Activated CD4-positive, alpha-beta T cell treated with anti-CD3 and anti-CD28 coated beads, Interleukin-2, Interleukin-4, amounts not matched to agents 100 ng/mL and 50 ng/mL, durations not matched to agents 16 hours and 8 hours (primary cell): ENCODE measurements at places on chromosomes 2 and 18.

DNA sequence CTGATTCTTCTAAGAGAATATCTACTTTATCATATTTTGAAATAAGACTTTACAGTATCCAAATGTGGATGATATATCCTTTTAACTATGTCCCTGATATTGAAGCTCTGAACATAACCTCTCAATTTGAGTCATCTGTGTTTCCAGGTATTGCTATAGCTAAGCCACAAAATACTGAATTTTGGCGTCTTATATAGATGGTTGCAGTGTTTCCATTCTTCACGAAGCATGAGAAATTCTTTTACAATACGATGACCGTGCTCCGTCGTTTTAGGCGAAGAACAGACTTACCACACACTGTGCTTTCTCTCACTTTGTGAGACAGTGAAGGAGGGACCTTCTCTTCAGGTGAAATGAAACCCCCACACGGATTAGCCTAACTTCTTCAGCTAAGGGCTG lies 45.3 kb downstream of the LRRFIP1 start:
- peak; percentile 52 for DNase-seq

GRCh38 chr18:63834471-63835113 lies 52.9 kb upstream of the SERPINB2 start:
- no peak for DNase-seq

GRCh38 chr18:8176554-8176953 lies 432.7 kb upstream of the RAB12 start:
- no peak for DNase-seq

GRCh38 chr2:14535156-14535555 lies 97.4 kb upstream of the LRATD1 start:
- DNase-seq, result no peak

DNA sequence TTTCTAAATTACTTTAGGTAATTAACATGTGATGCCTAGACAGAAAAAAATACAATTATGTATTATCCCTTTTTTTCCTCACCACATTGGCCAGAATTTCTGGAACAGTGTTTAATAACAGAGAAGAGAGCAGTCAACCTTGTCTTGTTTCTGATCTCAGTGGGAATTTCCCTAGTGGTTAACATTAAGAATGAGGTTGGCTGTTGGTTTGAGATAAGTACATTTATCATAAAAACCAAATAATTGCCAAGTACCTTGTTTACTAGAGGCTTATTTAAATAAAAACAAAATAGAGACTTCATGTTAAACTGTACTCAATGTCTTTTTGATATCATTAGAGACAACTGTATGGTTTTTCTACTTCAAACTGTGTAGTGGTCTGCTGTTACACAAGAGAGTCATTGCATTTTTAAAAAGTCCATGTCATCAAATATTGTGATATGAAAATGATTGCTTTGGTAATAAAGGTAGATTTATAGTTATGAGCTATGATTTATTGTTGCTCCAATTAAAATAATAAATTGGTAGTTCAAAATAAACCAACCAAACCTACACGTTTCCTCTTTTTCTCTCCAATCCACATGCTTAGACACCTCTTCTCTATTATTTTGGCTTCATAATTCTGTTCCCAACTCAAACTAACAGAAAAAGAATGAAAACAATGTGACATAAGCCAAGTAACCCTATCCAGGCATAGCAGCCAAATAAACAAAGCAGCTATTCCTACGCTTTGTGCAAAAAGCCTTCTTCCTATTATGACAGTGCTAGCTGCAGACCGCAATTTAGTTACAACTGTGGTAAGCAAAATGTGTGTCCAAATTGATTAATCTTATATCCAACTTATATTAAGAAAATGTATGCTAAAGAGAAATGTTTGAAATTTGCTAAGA lies 20.9 kb upstream of the TANK start:
- DNase-seq, result peak; percentile 65

DNA sequence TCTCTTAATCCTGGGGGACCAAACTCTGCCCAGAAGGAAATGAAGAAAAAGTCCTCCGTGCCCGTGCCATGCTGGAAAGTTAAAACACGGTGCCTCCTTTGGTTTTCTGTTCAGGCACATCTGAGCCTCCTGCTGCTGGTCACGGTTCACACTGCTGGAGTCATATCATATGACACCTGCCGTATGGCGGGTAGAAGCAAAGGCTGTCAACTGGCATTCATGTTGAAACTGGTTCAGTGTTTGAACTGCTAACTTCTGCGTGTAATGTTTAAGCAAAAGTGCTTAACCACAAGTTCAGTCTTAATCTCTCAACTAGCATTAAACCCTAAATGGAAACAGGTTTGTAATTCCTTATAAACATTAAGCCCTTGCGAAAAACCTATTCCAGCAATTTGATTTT lies 3.1 kb downstream of the STK39 start:
- peak; percentile 85 for DNase-seq

DNA sequence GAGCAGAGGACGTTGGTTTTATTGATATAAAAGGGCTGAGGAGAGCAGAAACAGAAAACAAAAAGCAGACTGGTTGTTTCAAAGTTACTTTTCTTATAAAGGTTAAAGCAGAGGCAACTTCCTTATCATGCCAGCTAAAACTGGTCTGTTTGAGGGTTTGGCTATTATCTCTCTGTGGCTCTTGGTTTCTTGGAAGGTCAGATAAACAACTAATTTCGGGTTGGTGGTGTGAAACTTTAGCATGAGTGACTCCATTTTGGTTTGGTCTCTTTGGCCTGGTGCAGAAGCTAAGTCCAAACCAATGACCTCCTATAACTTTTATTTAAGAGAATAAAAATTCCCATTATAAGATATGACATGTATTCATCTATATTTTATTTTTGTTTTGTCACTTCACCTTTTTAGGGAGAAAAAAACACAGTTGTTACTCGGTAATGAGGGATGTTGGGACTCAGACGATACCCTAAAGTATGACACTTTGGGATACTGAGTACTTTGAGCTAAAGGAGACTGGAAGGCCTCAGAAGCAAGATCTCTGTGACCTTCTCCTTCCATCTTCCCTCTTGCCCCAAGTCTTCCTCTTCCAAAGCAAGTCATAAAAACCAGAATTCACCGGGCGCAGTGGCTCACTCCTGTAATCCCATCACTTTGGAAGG lies 23.3 kb downstream of the TNFAIP6 start:
- no peak for DNase-seq

DNA sequence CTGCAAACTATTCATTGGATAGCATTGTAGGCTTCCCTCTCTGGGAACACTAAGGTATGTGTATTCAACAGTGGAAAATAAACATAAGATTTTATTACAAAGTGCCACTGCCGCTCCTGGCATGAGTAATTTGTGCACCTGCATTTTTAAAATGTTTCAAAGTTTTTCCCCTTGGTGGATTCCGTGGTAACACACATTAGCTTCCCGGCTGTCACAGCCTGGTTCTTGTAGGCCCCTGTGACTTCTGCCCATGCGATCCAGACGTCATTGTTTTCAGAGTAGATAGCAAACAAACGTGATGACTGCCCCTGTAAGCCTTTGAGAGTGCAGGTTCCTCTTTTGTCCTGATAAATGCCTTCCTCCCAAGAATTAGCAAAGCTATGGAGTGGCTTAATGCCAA lies 421.0 kb downstream of the ZNF521 start:
- no peak for DNase-seq

DNA sequence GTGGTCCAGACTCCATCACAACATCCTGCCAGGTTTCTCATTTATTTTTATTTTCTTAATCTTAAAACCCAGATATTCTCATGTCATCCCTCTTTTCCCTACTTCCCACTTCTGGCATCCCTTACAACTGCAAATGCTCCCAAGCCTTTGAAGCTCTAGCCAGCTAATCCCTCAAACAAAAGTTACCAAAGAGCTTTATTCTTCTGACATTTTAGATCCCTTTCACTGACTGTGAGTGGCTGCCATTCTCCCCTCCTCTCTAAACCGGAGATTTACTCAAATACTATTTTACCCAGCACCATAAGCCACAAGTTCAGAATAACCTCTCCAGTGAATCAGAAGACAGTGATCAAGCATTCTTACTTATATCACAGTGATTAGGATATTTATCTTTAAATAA lies 569.0 kb upstream of the SYT4 start:
- no peak for DNase-seq

DNA sequence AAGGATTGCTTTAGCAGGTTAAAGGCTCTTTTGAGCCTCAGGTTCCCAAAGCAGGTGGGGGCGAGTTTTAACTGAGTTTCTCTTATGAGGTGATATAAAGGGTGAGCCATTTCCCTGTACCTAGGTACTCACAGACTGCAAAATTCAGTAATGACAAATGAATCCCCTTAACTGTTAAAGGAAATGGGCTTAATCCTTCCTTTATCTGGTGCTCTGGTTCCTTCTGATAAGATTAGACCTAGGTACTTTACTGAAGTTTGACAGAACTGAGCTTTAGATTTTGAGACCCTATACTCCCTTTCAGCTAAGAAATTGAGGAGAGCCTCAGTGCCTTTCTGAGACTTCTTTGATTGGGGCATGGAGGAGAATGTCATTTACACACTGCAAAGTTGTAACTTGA lies 42.6 kb downstream of the STK17B start:
- no peak for DNase-seq

GRCh38 chr2:29530281-29530680 lies 391.1 kb downstream of the ALK start:
- no peak for DNase-seq

DNA sequence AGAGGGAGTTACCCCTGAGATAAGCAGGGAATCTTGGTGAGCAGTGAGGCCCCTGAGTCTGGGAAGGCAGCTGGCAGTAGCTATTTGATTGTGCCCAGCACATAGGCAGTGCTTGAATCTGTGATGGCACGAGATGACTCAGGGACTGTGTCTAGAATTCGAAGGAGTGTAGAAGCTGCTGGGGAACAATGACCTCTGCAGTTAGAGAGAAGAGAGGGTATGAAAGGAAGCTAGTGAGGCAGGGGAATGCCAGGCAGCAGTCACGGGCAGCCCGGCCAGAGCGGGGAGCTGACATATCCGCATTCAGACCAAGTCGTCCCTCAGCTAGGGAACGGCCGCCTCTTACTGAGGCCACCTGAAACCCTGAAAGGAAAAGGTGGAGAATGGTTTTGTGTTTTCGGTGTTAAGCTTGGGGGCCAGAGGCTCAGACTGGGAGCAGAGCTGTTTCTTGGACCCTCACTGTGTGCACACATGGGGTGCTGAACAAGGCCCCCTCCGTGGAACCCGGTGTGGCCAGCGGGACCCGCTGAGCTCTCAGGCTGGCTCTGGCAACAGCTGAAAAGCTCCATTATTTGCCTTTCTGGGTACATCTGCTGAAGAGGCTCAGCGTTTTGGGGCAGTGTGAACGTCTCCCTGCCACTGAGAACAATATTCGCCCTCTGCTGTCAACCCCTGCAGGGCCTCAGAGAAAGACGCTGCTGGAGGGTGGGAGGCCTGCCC lies 32.9 kb downstream of the ARHGEF4 start:
- no peak for DNase-seq

DNA sequence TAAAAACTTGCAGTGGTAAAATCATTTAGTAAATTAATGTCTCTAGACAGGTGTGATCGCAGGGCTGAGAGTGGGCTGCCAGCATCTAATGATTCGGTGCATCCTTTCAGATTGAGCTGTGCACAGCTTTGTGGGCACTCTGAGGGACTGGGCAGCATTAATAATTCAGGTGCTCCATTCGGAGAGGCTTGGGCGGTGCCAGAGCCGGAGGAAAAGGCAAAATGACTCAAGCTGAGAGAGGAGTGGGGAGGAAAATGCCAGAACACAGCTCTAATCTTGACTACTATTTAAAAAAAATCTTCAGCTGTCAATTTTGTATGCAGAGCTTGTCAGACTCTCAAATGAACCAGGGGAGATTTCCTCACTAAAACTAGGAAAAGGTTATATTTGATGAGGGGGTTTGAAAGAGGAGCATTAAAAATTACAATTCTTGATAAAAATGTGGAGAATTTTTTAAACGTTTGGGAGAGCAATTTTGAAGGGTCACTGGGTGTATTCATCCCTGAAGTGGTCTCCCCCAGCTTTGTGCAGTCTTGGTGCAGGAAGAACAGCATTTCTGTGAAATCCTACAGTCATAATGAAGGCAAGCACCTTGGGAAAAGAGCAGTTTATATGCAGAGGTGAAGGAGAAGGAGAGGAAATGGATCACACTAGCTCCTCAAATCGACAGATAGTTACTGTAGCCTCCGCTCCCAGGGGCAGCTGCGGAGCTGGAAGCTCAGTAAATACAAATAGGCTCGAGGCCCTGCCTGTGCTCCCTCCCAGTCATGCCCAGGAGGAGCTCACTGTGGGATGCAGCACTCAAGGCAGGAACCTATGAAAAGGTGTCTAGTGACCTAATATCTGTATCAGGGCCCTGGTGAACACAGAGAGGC lies 535.4 kb upstream of the RAB6C start:
- no peak for DNase-seq

DNA sequence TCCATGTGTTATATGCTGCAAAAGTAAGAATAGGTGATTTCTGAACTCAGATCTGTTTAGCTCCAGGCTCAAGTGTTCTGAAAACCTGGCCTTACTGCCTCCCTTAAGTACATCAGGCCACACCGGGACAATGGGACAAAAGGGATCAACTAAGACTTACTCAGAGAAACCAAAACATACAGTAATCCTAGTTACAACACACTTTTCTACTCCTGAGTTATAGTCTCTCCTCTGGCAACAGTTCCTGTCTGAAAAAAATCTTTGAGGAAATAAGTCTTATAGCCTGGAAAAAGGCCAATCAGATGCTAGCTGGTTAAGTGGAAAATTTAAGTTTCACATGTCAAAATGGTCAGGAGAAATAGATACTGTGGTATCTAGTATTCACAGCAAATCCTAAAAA lies 5.6 kb downstream of the METTL5 start:
- DNase-seq, result no peak

DNA sequence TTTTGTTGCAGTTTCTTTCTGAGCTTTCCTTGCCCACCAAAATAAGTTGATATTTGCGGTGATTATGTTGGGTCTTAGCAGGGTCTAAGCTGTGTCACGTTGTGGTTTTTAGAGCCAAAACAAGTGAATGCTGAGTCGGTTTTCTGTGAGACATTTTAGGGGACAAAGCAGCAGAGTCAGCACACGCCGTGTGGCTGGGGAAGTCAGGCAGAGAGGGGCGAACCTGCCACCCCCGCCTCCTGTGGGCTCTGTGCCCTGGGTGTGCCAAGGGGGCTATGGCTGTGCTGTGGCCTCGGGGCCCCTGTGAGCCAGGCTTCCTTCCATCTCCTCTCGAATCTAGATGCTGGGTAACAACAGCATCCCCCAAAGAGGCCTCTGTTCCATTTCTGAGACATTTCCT lies 30.8 kb upstream of the TMEM87B start:
- DNase-seq, result no peak

DNA sequence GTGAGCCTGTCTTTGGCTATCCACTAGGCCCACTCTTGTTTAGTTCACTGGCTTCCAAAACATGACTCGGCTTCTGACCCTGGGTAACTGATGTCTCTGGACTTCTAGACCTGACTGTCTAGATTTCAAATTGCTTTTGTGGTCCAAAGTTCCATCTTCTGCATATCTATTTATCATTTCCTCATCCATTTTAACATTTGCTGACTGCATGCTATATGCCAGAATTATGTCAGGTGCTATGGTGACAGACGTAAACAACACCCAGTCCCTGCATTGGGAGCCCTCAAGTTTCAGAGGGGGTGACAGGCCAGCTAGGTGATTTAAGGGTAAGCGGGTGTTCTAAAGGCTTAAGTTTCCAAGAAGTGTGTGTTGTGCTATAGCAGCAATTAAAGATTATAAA lies 140.9 kb downstream of the PIEZO2 start:
- no peak for DNase-seq
